IPS DF 19.7 (cell line): ENCODE measurements at places on chromosomes 12 and 14.
A peak's percentile ranks its signal among the peaks of the same experiment; 100 is the strongest.

DNA sequence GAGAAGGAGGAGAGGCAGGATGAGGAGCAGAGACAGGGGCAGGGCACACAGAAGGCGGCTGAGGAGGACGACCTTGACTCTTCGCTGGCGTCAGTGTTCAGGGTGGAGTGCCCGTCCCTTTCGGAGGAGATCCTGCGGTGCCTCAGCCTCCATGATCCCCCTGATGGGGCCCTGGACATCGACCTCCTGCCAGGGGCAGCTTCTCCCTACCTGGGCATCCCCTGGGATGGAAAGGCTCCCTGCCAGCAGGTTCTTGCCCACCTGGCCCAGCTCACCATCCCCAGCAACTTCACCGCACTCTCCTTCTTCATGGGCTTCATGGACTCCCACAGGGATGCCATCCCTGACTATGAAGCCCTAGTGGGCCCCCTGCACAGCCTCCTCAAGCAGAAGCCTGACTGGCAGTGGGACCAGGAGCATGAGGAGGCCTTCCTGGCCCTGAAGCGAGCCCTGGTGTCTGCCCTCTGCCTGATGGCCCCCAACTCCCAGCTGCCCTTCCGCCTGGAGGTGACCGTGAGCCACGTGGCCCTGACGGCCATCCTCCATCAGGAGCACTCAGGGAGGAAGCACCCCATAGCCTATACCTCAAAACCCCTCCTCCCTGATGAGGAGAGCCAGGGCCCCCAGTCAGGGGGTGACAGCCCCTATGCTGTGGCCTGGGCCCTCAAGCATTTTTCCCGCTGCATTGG lies 14.6 kb downstream of the CBLN3 start:
- no peak for DNase-seq

DNA sequence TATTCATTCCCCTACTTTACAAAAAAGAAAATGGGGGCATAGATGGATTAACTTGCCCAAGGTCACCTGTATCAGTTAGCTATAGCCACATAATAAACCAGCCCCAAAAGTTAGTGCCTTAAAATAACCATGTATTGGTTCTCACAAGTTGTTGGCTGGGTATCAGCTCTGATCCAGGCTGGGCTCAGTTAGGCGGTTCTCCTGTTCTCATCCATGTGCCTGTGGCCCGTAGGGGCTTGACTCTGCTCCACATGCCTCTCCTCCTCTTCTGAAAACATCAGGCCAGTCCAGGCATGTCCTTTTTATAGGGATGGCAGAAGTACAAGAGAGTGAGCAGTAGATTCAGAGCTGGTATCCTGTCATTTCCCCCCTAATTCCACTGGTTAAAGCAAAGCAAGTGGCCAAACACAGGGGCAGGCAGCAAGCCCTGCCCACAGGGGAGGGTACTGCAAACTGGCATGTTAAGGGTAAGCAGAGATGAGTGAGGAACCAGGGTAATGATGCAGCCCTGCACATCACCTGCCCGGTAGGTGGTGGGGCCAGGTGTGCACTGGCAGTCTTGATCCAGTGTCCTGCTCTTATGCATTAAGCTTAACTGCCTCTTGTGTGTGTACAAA lies 47.9 kb upstream of the TUNAR start:
- DNase-seq: no peak

- no peak for DNase-seq
These were observed 6.5 kb downstream of the EPS8 start for GRCh38 chr12:15782667-15783066.

DNA sequence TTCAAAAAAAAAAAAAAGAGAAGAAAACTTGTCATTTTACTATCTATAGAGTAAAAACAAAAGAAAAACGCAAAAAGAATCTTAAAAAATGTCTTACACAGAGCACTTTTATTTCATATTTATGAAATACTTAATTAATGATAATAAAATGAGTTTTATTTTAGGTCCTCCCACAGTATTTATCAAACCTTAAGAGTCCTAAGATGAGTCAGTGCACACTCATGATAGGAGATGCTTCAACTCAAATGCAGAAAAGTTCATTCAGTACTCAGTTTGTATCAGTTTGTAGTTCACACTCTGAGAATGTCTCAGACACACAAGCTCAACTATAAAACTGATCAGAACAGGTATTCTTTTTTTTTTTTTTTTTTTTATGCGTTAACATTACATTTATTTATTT lies 41.7 kb downstream of the TRIM9 start:
- no peak for DNase-seq

DNA sequence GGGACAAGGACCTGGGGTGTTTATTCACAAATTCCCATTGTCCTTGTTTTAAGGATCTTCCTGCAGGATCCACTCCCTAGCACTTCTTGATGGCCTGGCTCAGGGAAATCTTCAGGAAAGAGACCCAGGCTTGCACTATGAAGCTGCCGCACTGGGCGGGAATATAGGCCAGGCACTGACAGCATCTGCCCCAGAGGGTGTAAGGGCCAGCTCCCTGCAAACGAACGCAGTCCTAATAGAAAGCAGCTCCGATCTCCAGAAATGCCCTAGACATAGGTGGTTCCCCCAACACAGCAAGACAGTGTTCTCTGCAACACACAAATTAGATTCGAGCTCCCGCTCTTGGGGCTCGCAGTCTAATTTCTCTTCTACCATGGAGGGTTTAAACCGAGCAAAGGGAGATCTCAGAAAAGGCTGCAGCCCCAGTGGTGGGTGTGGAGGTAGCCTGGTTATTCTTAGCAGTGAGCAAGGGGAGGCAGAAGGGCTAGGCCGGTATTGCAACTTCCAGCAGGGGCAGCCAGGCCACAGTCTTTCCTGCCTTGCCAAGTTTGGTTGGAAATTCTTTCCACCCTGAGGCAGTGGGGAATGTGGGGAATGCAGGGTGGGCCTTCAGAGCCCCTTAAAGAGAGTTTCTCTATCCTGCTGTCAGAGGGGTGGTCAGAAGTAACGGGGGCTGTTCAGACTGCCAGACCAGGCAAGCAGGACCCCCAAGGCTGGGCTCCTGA lies 16.1 kb upstream of the WSCD2 start:
- peak; percentile 52 for DNase-seq

GRCh38 chr12:94145191-94145983 lies 3.0 kb upstream of the PLXNC1 start:
- no peak for DNase-seq

DNA sequence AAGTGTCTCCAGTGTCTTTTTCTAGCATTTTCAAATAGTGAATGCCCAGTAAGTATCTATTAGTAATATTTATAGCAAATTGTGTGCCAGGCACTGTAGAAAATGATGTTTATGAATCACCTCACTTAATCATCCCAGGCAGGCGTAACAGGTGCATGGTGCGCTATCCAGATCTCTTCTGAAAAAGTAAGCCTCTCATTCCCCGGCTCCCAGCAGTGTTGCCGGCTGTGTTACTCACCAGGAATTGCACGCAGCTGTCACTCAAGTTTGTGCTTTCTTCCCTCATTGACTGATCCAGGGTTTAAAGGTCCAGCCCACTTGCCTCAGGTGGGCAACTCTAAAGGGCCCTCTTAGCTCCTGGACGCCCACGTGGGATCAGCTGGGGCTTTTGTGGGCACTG lies 173.8 kb upstream of the RASSF8 start:
- DNase-seq: no peak

GRCh38 chr14:102026934-102027333 lies 59.9 kb downstream of the HSP90AA1 start:
- no peak for DNase-seq

- no peak for DNase-seq
These were observed 17.9 kb downstream of the DENND5B start for GRCh38 chr12:31572900-31573600.

DNA sequence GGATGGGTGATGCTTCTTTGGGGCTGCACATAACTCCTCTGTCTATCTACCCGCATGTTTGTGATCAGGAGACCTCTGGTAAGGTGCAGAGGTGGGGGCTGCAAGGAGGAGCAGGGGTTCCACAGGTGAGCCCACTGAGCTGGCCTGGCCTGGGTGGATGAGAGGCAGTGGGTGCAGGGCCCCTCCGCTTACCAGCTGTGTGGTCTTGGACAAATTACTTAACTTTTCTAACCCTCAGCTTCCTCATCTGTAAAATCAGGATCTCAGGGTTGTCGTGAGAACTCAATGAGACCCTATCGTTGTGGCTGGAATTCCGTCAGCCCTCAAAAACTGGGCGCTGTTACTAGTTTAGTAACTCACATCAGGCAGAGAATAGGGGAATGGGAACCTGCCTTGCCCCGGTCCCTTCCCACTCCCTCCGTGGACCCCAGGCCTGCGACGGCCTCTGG lies 7.5 kb downstream of the PTPN6 start:
- no peak for DNase-seq

DNA sequence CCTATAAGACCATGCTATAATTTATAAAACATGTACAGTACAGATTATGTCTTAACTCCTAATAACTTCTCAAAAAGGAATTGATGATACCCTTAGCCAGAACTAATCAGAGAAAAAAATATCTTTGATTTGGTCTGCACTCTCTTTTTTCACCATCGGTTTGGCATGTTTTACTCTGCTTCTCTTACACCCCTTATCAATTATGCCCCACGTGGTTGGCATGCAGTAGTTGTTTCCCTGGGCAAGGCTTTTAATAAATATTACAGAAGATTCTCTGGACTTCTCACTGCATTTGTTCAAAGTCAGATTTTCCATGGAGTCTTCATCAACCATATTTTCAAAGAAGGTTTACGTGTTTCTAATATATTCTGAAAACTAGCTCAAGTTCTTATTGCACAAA lies 167.4 kb upstream of the LRIG3 start:
- no peak for DNase-seq

GRCh38 chr14:50061664-50062437 lies 54.5 kb downstream of the VCPKMT start:
- DNase-seq: no peak

- DNase-seq: no peak
These were observed 29.1 kb downstream of the ATG14 start for GRCh38 chr14:55382483-55382882.

GRCh38 chr14:57168138-57168679 lies 100.5 kb downstream of the EXOC5 start:
- DNase-seq: no peak

GRCh38 chr12:123089631-123090353 lies 61.1 kb downstream of the PITPNM2 start:
- DNase-seq: no peak

DNA sequence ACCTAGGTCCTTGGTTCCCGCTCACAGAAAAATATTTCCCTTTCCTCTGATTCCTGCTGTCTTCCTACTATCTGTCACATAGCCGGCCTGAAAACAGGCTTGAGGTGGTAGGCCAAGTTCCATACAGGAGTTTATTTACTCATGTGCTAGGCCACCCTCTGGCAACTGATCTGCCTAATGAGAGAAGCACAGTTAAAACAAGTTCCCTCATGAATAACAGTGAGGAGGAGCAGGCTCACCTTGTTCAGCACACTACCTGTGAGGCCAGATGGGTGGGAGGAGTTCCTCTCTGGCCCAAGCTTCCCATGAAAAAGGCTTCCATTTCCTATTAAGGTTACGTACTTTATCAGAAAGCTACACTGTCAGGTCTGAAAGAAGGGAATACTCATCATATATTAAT lies 206.0 kb downstream of the MYRFL start:
- DNase-seq: no peak

GRCh38 chr12:114401328-114402083 lies 4.4 kb downstream of the TBX5 start:
- no peak for DNase-seq

GRCh38 chr12:3055026-3055703 lies 22.0 kb upstream of the TSPAN9 start:
- no peak for DNase-seq

GRCh38 chr14:49640540-49641417 lies 5.7 kb upstream of the DNAAF2 start:
- DNase-seq: no peak
